Cortex of kidney (tissue), 1 donor: ENCODE measurements at places on chromosomes 5 and 9.

- no peak for DNase-seq
Observed at GRCh38 chr5:31106691-31107090, 86.8 kb upstream of the CDH6 start.

DNA sequence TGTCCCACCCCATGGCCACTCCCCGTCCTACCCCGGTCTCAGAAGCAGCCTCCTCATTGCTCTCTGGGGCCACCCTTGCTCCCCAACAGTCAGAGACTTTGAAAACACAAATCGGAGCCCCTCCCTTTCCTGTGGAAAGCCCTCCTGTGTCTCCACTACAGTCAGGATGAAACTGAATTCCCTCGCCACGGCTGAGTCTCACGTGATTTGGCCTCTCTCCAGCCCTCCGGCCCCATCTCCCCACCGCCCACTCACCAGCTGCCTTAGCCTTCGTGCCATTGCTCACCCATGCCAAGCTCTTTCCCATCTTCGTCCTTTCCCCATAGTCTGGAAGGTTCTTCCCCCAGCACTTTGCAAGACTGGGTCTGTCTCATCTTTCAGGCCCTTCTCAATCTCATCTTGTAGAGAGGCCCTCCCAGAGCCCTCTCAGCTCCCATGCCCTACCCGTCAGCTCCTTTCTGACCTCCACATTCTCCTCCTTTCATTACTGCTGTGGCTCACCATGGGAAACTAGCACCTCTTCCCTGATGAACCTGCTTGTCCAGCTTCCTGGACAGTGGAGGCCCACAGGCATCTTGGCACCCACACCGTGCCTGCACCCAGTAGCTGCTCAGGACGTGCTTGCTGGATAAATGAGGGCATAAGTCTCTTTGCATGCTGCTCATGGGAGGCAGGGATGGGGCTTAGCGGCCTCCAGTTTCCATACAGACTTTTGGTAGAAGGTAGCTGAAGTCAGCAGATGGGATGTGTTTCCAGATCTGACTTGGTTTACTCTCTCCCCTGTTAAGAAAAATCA lies 126.4 kb upstream of the COL5A1 start:
- DNase-seq, result no peak

DNA sequence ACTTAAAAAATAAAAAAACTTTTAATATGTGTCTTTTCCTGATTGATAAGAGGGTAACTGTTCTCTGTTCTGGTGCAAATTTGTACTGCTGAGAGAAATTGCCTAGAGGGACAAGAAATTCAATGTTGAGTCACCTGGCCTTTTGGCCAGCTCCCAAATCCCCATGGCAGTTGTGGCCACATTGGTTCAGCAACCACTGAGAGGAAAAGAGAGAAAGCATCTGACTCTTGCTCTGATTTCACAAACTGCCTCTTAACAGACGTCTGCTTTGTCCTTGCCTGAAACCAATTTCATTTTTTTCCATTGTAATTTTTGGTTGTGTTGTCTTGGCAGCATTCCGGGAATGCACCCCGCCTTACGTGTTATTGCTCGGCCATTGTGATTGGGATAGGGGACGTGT lies 42.4 kb downstream of the NTRK2 start:
- no peak for DNase-seq

DNA sequence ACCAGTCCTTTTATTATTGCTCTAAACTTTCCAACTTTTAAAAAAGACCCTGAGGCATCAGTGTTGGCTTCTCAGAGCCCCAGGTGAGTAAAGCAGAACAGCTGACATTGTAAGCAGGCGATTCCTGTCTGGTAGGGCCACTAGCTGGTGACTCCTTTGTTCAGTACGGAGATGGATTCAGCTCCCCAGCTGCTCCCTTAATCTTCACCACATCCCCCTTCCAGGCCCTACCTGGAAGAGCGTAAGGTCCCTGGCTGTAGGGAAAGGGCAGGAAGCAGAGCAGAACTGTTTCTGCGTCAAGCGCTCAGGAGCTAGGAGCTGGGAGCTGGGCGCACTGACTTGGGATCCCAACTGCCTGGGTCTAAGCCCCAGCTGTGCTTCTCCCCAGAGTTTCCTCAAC lies 203.7 kb upstream of the TAS2R1 start:
- no peak for DNase-seq

DNA sequence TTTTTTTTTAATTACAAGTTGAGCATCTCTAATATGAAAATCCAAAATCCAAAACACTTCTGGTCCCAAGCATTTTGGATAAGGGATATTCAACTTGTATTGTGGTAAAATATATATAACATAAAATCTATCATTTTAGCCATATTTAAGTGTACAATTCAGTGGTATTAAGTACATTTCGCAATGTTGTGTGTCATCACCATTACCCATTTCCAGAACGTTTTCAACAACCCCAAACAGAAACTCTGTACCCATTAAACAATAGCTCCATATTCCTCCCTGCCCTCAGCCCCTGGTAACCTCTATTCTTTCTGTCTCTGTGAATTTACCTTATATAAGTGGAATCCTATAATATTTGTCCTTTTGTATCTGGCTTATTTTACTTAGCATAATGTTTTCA lies 24.9 kb downstream of the TICAM2 start:
- no peak for DNase-seq

- DNase-seq, result no peak
Observed at GRCh38 chr5:145848854-145849253, 13.7 kb upstream of the PRELID2 start.

DNA sequence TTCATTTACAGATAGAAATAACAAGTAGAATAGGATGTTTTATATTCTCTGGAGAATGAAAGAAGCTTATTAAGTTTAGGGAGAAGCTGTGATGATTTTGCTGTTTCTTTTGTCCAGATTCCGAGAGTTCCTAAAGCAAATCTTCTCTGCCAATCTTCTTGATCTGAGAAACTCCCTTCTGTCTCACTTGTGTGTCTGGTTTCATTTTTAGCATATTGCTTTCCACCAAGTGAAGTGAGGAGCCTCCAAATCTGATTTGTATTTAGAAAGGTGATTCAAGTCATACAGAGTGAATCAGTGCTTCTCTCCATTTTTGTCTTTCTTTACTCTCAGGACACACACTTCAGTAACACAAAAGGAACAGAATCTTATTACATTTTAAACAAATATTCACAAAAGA lies 48.4 kb downstream of the STX17 start:
- no peak for DNase-seq

DNA sequence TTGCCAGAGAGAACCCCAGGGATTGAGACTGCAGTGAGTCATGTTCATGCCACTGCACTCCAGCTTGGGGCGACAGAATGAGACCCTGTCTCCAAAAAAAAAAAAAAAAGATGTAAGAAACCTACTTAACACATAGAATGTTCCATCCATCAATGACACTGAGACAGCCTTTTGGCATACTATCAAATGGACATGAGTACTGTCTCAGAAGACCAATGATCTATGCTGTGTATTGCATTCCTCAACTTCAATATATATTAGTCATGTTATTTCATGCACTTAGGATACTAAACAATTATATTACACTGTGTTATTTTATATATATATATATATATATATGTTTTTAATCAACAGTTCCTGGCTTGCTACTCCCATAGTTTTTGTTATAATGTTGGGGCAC lies 57.1 kb upstream of the ANKH start:
- no peak for DNase-seq

DNA sequence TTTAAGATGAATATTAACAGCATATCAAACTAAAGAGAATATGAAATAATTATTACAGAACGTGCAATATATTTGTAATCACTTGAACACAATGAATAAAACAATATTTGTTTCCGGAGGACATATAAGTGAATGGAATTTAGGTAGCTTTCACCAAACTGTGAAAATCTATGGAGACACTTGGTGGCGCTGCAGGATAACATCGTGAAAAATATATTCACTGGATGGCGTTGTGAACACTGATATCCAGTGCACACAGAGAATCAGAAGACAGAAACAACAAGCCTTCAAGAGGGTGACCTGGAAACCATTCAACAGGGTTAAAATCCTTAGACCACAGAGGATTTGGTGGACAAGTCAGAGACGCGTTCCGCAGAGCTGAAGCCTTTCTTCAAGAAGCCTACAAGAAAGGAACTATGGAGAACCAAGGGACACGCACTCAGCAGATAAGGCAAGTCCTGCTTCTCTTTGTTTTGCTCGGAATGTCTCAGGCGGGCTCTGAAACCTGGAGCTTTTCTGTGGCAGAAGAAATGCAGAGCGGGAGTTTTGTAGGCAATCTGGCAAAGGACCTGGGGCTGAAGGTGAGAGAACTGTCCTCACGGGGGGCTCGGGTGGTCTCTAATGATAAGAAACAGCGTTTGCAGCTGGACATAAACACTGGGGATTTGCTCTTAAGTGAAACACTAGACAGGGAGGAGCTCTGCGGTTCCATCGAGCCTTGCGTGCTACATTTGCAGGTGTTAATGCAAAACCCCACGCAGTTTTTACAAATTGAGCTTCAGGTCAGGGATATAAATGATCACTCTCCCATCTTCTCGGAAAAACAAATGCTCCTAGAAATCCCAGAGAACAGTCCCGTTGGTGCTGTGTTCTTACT lies at the start of gene PCDHB11:
PCDHB11 (plus strand) TSS at position 269 of the 877 bp plus-strand sequence; CDS start at position 417, 148 bp downstream.
- no peak for DNase-seq

DNA sequence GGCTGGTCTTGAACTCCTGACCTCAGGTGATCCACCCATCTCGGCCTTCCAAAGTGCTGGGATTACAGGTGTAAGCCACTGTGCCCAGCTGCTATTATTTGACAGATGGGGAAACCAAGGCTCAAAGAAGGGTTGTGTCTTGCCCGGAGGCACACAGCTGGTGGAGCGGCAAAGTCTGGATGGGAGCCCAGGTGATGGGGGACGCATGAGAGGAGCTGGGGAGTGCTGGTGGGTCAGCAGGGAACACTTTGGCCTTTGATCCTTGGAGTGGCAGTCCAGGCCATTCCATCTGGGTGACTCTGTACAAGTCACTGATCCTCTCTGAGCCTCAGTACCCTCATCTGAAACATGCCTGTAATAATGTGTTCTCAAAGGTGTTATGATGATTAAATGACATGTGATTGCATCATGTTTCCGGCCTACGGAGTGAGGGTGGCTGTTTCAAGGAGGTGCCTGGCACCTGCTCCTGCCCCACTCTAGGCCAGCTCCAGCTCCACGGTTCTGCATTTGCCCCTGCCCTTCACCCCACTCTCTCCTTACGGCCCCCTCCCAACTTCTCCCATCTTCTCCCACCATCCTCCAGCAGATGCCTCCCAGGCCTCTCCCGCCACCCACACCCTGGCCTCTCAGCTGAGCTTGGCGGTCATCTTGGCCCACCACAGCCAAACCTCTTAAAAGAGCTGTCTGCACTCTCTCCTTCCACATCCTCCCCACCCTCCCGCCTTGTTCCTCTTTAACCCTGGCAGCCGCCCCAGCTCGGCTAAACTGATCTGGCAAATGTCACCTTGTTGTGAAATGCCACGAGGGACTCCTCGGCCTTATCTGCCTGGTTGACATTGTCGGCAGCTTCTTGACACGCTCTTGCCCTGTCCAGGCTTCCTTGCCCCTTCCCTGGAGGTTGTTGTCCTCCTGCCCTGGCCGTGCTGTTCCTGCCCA lies 5.5 kb upstream of the DBN1 start:
- DNase-seq, result no peak

DNA sequence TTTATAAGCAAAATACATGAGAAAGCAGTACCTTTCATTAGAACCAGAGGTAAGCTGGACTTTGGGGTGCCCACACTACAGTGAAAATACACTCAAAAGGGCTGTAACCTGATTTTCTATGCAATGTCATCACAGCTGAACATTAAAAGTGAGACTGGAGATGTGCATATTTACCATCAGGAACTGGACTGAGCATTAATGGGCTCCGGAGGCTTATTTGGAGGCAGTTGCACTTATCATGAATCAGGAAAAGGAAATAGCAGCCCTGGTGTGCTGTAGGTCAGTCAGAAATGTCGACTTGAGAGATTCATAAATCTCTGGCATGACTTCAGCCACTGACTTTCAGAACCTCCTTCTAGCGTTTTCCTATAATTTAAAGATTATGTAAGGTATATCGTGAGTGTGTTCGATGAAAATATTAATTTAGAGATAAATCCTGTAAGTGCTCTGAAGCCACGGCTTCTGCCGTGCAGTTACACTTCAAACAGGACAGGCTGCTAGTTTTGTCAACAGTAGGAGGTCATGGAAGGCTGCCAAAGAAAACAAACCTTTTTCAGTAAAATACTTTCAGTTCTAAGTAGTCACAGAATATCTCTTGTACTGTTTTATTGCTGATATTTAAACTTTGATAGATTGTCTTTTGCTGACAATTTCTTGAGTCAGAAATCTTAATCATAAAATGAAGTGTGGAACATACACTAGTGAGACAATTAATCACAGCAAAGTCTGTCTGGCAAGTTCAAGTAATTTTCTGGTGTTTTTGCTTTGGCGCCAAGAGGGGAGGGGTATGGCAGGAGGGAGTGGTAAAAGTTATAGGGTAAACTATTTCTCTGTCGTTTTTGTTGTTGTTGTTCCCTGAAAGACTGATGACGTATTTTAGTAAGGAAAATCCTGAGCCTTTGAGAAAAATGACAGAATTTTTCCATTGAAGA lies 939.7 kb downstream of the NR2F1-AS1 start:
- DNase-seq, result no peak

- DNase-seq, result no peak
Observed at GRCh38 chr5:159642379-159642778, 273.9 kb upstream of the ADRA1B start.

- no peak for DNase-seq
Observed at GRCh38 chr5:147509041-147509709, 693 bp downstream of the DPYSL3 start.

- no peak for DNase-seq
Observed at GRCh38 chr5:135842737-135843136, 8.3 kb downstream of the SLC25A48 start.

DNA sequence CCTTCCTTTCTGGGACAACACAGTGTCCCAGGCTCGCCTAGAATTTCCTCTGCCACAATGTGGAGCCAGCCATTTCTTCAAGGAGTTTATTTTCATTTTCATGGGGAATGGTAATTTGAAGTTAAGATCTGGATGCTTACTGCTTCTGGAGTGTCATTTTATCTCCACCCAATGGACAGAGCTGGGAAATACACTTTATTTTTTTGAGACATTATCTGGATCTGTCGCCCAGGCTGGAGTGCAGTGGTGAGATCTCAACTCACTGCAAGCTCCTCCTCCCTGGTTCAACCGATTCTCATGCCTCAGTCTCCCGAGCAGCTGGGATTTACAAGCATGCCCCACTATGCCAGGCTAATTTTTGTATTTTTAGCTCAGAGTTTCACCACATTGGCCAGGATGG lies 12.7 kb upstream of the THG1L start:
- DNase-seq, result no peak

- DNase-seq, result no peak
Observed at GRCh38 chr9:124973807-124974206, 32.9 kb upstream of the GOLGA1 start.

DNA sequence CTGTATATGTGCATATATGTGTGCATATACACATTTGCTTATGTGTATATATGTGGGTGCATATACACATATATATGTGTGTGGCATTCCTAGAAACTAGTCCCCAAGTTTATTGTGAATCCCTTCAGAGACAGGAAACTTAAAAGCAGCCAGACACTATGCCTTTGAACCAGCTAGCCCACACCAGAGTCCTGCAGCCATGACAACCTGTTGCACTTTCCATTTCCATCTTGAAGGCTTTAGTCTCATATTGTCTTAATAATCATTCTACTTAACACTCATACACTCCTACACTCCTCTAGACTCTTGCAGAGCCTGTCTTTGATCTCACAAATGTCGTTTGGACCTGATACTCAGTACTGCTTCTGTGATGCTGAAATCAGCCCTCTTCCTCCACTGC lies 34.8 kb upstream of the CDH6 start:
- no peak for DNase-seq
